IMR-90 (cell line): ENCODE measurements at places on chromosomes 2 and 18. TPM values are rescaled to one million over a fixed set of nuclear protein-coding genes. Genes with fewer than 3 reads are reported as not detected.

The UNC80 gene
- not detected in 2 replicates for total RNA-seq

The NAT8 gene
- not detected in 2 replicates for total RNA-seq

DNA sequence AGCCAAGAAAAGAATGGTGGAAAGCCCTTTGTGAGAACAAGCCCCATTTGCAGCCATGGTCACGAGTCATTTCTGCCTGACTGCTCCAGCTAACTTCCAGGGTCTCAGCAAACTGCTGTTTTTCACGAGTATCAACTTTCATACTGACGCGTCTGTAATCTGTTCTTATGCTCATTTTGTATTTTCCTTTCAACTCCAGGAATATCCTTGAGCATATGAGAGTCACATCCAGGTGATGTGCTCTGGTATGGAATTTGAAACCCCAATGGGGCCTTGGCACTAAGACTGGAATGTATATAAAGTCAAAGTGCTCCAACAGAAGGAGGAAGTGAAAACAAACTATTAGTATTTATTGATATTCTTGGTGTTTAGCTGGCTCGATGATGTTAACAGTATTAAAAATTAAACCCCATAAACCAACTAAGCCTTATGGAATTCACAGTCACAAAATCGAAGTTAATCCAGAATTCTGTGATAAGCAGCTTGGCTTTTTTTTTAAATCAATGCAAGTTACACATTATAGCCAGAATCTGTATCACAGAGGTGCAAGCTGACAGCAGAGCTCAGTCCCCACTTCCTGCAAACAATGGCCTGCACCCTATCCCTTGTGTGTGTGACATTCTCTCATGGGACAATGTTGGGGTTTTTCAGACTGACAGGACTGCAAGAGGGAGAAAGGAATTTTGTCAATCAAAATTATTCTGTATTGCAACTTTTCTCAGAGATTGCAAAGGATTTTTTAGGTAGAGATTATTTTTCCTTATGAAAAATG, 26.1 kb downstream of the SLC14A1 start:
- DNase-seq, result peak; percentile 54

GRCh38 chr2:190534310-190535120, at the start of gene NEMP2:
TSS of gene NEMP2 (minus strand) at chr2:190534722. CDS start at chr2:190534655, 67 bp downstream.
- peak; percentile 16 for DNase-seq

- no peak for DNase-seq
These were observed 143.4 kb downstream of the EML6 start for GRCh38 chr2:54866868-54867267.

DNA sequence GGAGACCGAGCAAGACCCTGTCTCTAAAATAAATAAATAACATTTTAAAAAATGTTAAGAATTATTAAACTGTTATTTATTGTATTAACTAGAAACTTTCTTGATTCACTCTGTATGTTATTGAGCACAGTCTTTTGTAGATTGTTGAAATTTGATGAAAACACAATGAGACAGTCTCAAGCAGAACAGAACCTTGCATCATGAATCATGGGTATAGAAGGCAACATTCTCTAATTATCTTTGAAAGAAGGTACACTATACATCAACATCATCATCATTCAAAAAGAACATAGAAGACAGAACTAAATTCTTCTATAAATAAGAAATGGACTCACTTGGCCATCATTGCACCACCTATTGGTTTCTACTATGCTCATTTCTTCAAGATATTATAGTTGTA, 67.7 kb downstream of the SLC8A1 start:
- DNase-seq, result no peak

The APCDD1 gene
- total RNA-seq, result 0.83 and 1.1 TPM in 2 replicates

DNA sequence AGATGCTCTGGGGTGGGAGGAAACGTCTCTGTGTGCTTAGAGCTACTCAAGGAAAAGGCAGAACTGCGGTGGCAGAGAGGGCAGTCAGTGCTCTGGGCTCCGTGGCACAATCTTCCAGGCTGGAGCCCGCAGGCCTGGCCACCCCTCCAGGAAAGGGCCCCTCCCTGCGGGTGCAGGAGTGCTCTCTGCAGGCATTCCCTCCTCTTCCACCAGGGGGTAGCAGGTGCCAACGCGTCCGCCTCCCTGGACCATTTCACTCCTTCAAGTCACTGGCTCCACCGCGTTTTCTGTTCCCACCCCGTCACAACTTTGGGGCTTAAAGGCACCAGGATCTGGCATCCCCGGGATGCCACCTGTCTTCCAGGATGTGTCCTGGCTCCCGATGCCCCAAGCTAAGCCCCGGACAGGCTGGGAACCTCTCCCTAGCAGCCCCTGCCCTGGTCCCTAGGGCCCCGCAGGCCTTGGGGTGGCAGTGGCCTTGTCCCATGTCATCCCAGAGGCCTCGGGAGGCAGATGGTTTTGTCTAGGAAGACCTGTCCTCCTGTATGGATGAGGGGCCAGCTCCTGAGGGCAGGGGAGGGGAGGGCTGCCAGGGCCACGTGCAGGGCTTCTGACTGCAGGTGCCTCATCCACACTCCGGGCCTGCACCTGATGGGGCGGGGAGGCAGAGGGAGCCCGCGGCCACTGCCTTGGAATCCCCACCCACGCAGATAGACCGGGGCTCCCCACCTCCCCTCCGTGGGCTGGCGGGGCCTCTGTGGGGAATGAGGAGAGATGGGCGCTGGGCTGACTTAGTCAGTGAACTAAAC, 26.4 kb downstream of the KCNIP3 start:
- DNase-seq, result no peak

The FZD7 gene
- total RNA-seq, result 62.4 and 81.1 TPM in 2 replicates

GRCh38 chr2:20766213-20766612, 56.7 kb downstream of the LDAH start:
- DNase-seq, result no peak

DNA sequence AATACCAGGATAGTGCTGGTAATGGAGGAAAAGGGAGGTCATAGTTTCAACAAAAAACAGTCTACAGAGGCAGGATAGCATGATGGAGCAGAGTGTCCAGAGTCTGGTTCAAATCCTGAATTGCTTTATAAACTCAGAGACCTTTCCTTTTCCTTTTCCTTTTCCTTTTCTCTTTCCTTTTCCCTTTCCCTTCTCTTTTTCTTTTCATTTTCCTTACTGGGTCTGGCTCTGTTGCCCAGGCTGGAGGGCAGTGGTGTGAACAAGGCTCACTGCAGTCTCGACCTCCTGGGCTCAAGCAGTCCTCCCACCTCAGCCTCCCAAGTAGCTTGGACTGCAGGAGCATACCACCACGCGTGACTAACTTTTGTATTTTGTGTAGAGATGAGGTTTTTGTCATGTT, 31.7 kb downstream of the GIGYF2 start:
- DNase-seq, result no peak

DNA sequence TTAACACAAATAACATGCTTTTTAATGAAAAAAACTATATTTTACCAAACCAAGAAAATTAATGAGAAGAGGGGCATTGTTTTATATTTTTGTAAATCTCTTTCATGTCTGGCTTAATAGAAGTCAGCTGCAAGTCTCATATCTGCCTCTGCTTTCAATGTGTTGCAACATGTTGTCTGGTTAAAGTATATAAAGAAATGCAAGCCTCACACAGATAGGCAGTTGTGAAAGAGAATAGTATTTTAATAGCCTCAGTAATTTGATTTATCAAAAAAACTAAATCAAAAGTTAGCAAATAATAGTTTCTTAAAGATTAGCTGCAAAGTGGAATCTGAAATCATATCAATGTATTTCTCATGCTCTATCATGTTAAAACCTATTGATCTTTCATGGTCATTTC, 52.9 kb upstream of the NCOA1 start:
- DNase-seq, result peak; percentile 13

DNA sequence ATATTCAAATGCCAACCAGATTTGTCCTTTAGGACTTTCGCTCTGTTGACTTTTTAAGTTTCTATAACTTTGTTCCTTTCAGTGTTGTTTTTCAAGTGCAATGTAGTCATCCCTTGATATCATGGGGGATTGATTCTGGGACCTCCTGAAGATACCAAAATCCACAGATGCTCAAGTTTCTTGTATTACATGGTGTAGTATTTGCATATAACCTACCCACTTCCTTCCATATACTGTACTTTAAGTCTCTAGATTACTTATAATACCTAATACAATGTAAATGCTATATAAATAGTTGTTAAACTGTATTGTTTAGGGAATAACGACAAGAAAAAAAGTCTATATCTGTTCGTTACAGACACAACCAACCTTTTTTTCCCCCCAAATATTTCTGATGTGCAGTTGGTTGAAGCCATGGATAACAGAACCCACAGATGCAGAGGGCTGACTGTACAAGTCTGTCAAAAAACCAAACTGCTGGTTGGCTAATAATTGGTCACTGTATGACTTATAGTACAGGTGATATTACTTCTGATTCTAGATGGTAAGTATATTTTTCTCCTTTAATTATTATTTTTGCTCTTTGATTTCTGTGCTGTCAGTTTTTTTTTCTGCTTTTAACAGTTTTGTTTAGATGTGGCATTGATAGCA, 201.7 kb upstream of the STON1 start:
- DNase-seq, result no peak

DNA sequence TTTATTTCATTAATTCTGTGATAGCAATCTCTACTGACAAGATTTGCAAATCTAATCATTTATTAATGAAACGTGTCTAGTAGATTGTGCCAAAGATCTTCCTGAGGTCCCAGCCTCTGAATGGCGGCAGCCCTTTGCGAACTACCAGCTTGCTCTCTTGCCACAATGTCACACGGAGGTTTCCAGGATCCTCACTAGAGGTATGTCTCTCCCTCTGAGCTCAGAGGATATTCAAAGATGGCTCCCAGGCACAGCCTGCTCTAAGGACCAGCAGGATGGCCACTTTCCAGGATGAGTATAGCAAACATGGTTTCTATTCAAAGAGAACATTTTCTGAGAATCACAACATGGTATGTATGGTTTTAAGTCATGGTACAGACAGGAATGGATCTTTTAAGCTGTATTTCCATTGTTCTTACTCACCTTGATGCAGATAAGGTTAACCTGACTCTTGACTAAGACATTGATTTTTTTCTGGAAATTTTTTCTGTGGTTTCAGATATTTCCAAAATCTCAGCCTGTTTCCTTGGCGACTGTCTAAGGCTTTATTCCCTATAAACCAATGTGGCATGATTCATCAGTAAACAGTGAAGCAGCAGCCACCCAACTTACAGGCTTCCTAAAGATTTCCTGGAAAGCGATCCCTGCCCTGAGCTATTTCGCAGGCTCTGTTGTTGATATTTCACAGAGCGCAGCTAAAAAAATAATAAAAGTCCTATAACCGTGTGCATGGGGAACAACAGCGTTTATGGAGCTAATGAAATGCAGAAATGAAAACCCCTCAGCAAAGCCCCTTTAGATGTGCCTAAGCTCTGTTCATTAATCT, 54.1 kb upstream of the KLF7 start:
- DNase-seq, result peak; percentile 88

The TNFRSF11A gene
- total RNA-seq, result under 0.01 TPM in 1 of 2 replicates, not detected in the other

DNA sequence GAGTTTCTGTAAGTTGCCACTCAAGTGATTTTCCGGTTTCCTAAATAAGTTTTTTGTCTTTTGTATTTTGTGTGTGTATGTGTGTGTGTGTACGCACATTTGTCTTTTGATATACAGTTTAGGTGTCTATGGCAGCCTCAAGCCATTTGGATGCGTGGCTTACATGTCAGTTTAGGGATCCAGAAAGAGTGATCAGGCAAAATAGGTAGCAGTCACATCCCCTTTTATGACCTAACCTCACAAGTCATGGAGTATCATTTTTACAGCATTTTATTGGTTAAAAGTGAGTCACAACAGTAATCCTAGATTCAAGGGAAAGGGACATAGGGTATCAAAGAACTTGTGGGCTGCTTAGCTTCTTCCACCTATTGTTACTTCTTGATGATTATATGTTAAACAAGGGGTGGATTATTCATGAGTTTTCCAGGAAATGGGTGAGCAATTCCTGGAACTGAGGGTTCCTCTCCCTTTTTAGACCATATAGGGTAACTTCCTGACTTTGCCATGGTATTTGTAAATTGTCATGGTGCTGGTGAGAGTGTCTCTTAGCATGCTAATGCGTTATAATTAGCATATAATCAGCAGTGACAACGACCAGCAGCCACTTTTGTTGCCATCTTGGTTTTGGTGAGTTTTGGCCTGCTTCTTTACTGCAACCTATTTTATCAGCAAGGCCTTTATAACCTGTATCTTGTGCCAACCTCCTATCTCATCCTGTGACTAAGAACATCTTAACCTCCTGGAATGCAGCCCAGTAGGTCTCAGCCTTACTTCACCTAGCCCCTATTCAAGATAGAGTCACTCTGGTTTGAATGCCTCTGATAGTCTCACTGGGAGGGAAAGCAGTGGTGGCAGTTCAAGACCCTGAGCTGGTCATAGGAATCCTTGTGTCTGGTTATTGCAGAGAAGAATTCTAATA, 8.6 kb upstream of the SOCS6 start:
- DNase-seq, result peak; percentile 55

The DTYMK gene
- 31.7 and 32.8 TPM in 2 replicates for total RNA-seq

The NPAS2 gene
- total RNA-seq, result 5.2 and 5.6 TPM in 2 replicates

GRCh38 chr2:234474654-234475053, 22.2 kb downstream of the ARL4C start:
- no peak for DNase-seq

- no peak for DNase-seq
These were observed 115.5 kb downstream of the NFATC1 start for GRCh38 chr18:79511271-79511670.

DNA sequence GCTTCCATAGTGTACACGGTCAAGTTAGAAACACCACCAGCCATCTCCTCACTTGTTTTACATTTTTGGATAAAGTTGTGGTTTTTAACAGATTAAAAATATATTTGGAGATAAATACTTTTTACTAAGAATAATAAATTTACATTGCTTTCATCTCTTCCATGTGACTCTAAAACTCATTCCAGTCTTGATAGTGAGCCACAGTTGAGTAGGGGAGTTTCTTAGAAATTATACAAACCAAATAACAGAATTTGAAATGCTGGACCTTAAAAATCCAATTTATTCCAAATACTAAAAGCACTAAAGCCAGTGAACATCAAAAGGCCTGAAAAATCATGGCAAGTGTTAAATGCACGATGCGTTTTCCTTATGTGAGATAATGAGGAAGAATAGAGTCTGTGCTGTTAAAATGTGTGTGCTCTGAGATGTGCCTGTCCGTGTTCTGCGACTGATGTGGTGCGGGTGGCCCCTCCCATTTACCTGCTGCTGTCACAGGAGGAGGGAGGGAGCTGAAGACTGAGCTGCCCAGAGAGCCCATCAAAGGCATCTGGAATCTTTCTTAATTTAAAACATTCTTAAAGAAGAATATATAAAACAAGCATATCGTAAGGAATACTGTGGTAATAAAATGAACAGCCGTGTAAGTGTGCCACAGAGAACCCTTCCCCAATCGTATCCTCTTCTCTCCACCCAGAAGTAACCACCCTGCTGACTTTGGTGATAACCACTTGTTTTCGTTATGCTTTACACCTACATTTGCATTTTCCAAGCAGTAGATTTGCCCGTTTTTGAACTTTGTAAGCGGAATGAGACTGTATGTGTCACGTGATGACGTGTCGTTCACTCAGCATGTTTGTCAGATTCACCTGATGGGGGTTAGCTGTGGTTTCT, 57.0 kb upstream of the TXNDC2 start:
- DNase-seq, result no peak

DNA sequence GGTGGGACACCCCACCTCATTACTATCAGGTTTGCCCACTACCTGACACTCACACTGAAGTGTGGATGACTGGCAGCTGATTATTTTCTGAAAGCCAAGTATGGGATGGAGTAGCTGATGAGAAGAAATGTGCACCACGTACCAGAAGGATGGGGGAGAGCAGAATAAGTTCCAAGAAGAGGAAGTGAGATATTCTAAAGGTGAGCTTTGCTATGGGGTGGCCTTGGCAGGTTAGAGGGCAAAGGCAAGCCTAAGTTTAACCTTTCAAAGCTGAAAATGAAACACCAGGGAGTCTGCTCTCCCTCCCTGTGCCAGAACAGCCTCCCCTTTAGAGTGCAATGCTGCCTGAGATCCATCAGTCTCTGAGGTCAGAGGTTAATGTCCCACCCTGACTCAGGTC, 196.1 kb upstream of the OSR1 start:
- DNase-seq, result no peak

The COL4A4 gene
- 0.28 TPM in 1 of 2 replicates, not detected in the other for total RNA-seq

- peak; percentile 57 for DNase-seq
These were observed 62.5 kb downstream of the CENPO start for GRCh38 chr2:24855726-24856125.
